ENCODE measurements at places on chromosomes 2 and 18. TPM values are rescaled to one million over a fixed set of nuclear protein-coding genes. Genes with fewer than 3 reads are reported as not detected.

- no peak overlapping the region for H3K4me3 ChIP-seq
- peaks cover 7% of the 10 kb centered on the region for H3K36me3 ChIP-seq
- DNase-seq, result no peak
- peaks cover 20% of the 10 kb centered on the region for H3K27me3 ChIP-seq
- no peaks in the 10 kb centered on the region for H3K4me1 ChIP-seq
These were observed 29.9 kb downstream of the TTC32 start for GRCh38 chr2:19871836-19872235.

DNA sequence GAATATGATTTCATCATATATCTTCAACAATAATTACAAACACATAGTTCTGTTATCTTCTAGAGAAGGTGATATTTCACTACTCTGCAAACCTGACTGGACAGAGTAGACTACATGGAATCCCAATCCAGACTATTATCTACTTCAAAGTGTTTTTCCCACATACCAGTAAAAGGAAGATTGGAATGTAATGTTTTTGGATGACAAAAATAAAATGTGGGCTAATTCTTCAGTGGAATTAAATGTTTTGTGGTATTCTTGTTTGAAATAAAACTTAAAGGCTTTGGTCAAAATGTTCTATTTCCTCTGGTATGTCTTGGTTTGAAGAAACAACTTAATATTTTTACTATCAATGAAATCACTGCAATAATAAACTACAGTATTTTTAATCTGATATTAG lies 22.1 kb downstream of the COL5A2 start:
- H3K36me3 ChIP-seq, result no peaks in the 10 kb centered on the region
- no peak overlapping the region for H3K27ac ChIP-seq
- no peak for DNase-seq
- H3K4me3 ChIP-seq, result no peak overlapping the region

Gene KRTCAP3
- total RNA-seq, result 74.0 TPM

Gene SAG
- not detected for total RNA-seq

Gene COLEC12
- total RNA-seq, result not detected
